ENCODE measurements at places on chromosomes 6 and 20.

GRCh38 chr6:167255918-167256553 lies 35.1 kb upstream of the UNC93A start:
- no peak for DNase-seq

GRCh38 chr6:104908031-104908887 lies 48.5 kb upstream of the HACE1 start:
- no peak for DNase-seq

GRCh38 chr6:151167034-151167433 lies 72.7 kb upstream of the AKAP12 start:
- DNase-seq, result no peak

- no peak for DNase-seq
Observed at GRCh38 chr6:170524172-170524502, 29.0 kb downstream of the PSMB1 start.

DNA sequence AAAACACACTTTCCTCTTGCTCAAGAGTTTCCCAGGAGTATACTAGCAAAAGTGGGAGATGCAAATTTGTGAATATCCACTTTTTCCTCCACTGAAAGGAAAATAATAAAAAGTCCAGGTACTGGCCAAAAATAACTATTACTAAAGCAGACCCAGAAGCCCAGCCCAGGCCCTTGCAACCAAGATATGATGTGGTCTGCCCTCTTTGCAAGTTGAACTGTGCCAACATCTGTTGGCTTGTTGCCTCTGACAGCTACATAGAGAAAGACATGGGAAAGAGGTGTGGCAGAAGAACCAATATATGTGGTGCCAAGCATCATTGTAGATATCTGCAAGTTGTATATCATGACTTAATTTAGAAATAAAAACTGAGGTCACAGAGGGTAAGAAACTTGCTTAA lies 78.4 kb upstream of the JAG1 start:
- no peak for DNase-seq

DNA sequence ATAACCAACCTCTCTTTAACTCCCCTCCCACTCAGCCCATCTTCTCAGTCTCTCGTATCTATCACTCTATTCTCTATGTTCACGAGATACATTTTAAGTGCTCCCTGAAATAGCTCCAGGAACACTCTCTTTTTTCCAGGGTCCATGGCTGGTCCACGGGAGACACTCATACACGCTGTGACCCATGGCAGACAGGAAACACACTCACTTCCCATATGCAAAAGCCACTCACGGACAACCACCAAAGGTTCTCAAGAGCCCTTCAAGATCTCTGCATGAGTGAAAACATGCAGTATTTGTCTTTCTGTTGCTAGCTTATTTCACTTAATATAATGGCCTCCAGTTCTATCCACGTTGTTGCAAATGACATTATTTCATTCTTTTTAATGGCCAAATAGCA lies 71.4 kb upstream of the PCSK2 start:
- DNase-seq, result no peak

DNA sequence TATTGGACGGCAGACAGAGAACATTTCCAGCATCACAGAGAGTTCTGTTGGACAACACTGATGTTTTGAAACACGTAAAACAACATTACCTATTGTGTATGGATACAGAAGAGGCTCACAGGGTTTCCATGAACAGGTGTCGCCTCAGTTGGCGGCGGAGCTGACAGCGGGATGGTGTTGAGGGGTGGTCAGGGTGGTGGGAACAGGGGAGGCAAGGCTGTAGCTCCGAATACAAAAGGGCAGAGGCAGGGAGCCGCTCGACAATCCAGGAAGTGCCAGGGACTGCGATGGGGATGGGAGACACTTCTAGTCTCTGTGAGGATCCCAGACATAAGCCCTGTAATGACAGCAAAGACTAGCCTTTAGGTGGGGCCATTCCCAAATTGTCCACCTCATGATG lies 14.5 kb upstream of the PI16 start:
- no peak for DNase-seq

GRCh38 chr6:125154118-125154760 lies 666 bp downstream of the TPD52L1 start:
- no peak for DNase-seq

DNA sequence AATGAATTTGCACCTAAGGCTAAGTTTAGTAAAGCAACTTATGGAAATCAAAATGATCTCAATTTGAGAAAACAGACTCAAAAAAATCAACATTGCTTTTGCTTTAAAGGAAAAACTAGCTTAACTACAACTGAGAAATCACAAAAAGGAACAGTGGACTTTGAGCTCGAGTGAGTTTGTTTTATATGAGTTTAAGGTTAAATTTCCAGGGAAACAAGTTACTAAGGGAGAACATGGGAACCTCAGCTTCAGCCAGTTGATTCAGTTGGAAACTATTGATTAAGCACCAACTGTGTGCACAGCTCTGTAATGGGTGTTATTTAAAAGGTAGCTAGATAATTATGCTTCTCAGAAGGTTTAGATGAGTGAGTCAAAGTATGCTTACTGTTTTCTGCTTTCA lies 85.7 kb downstream of the TBC1D7 start:
- no peak for DNase-seq

GRCh38 chr20:34891166-34892062 lies 15.0 kb downstream of the ACSS2 start:
- peak; percentile 70 for DNase-seq

- DNase-seq, result no peak
Observed at GRCh38 chr6:41191569-41191968, 9.4 kb downstream of the TREML2 start.

- DNase-seq, result no peak
Observed at GRCh38 chr20:23287354-23288190, 63.0 kb upstream of the NXT1 start.

DNA sequence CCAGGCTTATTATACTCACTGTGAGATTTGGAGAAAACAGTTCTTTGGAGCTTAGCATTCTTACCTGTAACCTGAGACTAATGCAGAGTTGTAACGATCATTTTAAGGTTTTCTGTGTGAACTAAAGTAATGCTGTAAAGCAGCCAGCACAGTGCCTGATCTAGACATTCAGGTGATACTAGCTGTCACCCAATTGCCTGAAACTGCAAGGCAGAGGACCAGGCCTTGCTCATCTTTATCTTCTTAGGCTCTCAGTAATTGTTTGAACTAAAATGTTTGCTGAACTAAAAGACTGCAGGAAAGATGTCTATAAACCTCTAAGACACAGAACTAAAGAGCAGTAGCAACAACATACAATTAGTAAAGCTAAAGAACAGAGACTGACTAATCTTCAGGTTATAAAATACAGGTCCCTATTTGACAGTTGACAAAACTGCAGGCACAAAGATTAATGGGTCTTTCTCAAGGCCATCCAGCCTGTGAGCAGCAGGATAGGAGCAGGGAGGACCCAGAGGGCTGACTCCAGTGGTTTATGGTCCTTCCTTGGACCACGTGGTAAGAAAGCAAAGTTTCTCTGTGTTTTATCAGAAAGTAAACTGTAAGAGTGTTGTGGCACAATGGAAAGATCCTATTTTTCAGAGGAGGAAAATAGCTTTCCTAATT lies 31.4 kb downstream of the SMLR1 start:
- DNase-seq, result no peak

DNA sequence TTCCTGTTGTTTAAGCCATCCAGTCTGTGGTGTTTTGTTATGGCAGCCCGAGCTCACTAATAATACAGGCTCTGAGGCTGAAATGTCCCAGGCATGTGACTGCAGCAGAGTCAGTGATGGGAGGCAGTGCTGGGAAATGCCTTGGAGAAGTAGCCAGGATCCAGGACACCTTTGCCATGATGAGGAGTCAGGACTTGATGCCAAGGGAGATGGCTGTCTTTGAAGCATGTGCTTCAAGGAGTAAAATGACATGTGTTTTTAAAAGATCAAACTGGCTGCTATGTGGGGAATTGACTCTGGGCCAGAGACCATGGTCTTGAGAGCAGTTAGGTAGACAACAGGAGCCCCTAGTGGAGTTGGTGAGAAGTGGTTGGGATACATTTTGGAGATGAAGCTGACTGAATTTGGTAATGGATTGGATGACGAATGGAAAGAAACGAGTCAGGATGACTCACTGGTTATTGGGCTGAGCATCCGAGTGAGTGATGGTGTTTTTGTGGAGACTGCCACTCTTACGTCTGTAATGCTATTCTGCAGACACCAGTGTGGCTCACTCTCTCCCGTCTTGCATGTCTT lies 322.2 kb downstream of the PLCB1 start:
- no peak for DNase-seq

GRCh38 chr6:141513830-141514229 lies 618.9 kb upstream of the GJE1 start:
- DNase-seq, result no peak

- no peak for DNase-seq
Observed at GRCh38 chr6:38587766-38588362, 51.9 kb downstream of the BTBD9 start.

GRCh38 chr6:24537771-24538385 lies 43.1 kb downstream of the ALDH5A1 start:
- no peak for DNase-seq

DNA sequence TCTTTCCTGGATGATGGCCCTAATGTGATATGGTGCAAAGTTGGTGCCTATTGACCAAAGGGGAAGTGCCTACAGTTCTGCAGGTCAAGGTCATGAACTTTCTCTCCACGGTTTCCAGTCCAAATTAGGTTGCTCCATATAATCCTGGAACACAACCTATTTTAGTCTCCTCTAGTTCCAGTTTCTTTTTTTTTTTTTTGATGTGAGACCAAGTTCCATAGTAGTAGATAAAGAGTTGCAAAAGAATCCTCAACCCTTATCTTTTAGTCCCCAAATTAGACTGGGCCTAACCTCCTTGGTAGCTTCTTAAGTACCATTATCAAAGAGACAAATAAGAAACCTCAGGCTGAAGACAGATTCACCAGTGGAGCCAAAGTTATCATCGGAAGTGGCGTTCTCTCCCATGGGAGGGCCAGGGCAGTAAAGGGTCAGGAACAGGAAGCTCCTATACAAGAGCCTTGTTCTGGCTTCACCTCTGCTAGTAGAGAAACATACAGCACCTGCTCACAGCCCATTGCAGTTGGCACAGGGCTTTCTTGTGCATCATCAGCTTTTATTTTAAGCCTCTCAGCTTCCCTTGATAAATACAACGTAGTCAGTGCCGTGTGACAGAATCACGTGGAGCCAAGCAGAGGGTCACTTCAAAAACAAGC lies 132.2 kb upstream of the RREB1 start:
- no peak for DNase-seq

DNA sequence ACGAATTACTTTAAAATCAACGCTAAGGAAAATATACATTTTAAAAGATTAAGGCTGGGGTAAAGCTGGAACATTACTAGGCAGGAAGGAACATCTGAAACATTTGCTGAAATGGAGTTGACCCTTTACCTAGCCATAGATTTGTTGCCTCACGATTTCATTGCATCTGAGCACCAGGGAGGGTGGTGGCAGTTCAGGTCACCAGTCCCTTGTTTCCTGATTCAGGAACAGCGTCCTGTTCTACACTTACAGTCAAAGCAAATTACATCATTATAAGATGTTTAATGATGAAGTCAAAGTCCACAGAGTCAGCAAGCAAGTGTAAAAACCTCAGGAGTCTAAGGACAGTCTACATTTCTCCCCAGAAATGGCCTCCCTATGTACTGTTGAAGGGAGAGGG lies 9.0 kb upstream of the MICA start:
- no peak for DNase-seq

- no peak for DNase-seq
Observed at GRCh38 chr6:149317644-149318571, at the start of gene TAB2. TSS of gene TAB2 (plus strand) at chr6:149317712. CDS start at chr6:149369998, 52,286 bp downstream.

GRCh38 chr20:56626367-56627121 lies 2.6 kb upstream of the TFAP2C start:
- DNase-seq, result no peak

Data from Panc1 (cell line).